ENCODE measurements at places on chromosomes 1 and 21.
A peak's percentile ranks its signal among the peaks of the same experiment; 100 is the strongest.

- DNase-seq, result no peak
Observed at GRCh38 chr1:153921080-153921802, 1.5 kb downstream of the GATAD2B start.

DNA sequence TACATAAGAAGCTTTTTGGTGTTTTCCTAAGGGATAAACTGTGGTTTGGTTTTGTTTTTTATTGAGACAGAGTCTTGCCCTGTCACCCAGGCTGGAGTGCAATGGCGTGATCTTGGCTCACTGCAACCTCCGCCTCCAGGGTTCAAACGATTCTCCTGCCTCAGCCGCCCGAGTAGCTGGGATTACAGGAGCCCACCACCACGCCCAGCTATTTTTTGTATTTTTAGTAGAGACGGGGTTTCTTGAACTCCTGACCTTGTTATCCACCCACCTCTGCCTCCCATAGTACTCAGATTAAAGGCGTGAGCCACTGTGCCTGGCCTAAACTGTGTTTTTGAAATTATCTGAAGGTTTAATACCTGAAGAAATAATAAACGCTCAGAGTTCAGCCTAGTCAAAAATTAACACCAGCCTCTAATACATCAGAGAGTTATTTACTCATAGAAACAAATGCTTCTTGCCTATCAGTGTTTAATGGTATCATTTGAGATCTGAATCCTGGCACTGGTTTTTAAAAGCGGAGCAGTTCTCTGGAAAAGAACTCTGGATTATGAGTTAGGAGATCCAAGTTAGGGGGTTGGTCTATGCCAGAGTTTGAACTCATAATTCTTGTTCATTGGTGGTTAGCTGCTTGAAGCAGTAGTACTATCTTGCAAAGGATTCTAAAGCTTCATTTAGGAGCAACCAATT, 28.7 kb downstream of the ARID4B start:
- DNase-seq, result no peak

DNA sequence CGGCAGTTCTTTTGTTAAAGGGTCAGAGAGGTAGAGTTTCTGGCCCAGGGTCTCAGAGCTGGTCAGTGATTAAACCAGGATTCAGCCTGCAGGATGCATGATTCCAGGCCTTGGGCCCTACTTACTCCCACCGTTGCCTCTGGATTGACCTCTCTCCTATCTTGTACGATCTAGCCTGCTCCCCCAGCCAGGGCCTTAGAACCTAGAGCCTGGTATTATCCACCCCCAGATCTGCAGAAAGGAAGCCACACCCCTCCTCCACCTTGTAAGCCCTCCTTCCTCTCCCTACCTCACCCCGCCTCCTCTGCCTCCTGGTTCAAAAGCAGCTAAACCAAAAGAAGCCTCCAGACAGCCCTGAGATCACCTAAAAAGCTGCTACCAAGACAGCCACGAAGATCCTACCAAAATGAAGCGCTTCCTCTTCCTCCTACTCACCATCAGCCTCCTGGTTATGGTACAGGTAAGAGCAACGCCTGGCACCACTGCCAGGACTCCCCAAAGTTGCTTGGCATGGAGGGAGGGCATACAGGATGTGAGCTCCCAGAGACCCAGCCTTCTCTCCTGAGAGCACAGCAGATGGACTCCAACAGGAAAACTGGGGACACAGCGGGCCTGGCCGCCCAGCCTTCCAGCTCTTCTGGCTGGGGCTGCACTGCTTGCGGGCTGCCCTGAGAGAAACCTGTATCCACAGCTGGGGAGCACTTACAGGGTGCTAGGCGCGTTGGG, at the start of gene CD52:
CD52 (plus strand) TSS at position 347 of the 726 bp plus-strand sequence; CDS start at position 407, 60 bp downstream.
- DNase-seq, result peak; percentile 45

- DNase-seq, result no peak
Observed at GRCh38 chr1:208990456-208990855, 593.1 kb upstream of the CAMK1G start.

GRCh38 chr1:207393610-207394009, 60.5 kb upstream of the CR2 start:
- no peak for DNase-seq

GRCh38 chr1:50930965-50931737, 28.9 kb downstream of the FAF1 start:
- DNase-seq, result peak; percentile 16

GRCh38 chr1:152044386-152044785, 7.6 kb upstream of the S100A11 start:
- no peak for DNase-seq

- no peak for DNase-seq
Observed at GRCh38 chr1:38084113-38084512, 37.5 kb upstream of the POU3F1 start.

GRCh38 chr1:24890887-24891286, 39.2 kb downstream of the RUNX3 start:
- no peak for DNase-seq

- DNase-seq, result no peak
Observed at GRCh38 chr1:110472546-110472945, 21.6 kb downstream of the PROK1 start.

GRCh38 chr1:41711581-41711980, 207.1 kb downstream of the HIVEP3 start:
- no peak for DNase-seq

DNA sequence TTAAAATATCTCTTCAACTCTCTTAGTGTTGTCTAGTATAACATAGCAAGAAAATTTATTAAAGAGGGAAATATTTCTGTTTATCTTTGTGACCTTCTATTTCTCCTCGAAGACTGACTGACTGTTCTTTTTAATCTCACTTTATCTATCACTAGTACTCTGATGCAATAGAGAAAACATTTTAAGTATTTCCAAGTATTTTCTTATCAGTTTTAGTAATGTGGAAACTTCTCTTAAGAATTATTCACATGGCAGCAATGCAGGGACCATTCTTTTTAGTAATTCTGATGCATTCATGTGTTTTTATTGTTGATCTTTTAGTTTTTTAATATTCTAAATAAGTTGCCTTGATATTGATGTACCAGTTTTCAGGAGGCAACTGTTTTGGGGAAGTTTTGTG, 115.7 kb downstream of the NEK7 start:
- DNase-seq, result no peak

DNA sequence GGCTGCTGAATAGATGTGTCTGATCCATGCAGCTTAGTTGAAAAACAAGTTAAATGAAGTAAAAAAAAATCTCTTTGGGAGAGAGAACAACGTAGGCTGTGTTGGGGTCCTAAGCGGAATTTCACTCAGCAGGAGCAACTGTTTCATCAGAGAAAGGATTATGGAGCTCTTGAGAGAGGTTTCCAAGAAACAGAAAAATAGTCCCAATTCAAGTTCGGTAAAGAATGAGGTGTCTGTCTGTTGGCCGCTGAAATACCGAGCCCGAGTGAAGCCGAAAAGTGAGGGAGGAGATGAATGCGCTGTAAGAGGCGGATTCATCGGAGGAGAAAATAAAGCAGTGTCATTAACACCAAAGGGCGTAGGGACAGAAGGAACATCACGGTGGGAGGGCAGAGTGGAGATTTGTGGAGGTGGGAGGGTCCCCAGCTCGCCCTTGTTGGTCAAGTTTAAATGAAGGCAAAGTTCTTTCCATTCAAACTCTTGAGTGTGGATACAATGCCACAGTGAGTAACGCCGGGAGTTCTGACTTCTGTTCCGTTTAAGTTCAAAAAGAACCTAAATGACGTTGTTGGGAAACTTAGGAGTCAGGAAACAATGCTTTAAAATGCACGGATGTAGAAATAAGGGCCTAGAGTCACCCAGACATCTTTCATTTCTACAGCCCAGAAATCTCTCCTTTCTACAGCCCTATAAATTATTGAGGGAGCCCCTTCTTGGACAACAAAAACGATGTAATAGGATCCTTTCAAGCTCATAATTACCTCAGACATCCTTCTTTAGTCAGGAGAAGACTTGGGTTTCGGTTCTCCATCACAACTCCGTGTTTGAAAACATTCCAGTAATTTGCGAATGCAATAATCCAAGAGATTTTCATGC, 15.6 kb upstream of the SLC45A1 start:
- no peak for DNase-seq

DNA sequence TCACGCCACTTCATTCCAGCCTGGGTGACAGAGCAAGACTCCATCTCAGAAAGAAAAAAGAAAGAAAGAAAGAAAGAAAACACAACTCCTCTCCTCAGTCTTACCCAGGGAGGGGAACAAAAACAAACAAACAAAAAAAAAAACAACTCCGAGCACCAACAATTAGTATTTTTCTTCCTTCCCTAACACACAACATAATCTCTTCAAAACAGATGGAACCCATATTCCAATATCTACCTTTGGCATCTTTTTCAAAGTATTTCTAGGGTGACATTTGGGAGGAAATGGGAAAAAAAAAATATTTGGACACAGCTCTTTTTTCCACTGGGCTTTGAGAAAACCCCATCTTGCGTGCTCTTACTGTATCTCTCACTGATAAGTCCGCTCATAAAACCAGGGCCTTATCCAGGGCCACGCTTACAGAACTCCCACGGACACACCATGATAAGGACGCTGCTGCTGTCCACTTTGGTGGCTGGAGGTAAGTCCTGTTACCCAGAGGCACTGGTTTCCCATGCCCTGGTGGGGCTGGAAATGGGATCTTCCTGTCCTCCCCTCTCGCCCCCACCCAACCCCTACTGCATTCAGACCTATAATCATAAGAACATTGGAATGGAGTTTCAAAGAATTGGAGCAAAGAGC, at the start of gene CELA2A:
CELA2A (plus strand) TSS at position 420 of the 642 bp plus-strand sequence; CDS start at position 442, 22 bp downstream.
- DNase-seq, result no peak

All from activated T-cell treated with anti-CD3 and anti-CD28 coated beads for 48 hours (primary cell).